ENCODE measurements at places on chromosomes 7 and 10.

GRCh38 chr7:16668049-16668858, 22.3 kb downstream of the BZW2 start:
- DNase-seq = no peak

DNA sequence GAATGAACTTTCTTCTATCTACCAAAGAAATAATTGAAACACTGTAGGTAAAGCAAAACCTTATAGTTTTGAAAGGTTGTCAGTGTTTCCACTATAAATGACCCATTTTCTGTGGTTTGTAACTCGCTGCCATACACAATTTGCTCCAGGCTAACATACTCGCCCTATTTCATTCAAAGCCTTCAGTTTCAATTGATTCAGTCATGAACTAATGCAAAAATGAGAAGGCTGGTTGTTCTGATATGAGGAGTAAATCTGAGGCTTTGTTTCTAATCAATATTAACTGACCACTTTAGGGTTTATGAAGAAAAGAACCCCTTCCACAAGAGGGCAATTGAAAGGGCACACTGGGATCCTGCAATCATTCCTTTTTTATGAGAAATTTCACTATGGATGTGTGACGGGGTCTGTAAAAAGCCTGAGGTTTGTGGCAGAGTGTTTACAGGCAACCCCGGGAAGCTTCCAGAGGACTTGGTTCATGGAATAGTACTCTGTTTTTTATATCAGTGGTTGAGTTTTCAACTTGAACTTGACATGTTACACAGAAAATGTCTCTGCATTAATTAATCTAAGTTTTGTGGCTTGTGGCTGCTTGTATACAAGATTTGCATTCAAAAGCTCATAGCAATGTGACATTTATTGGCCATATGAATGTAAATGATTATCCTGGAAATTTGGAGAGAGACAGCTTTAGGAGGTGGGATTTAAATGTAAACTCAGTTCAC, 133.2 kb downstream of the NRP1 start:
- DNase-seq = no peak

- no peak for DNase-seq
Observed at GRCh38 chr10:133199992-133200611, 29.9 kb upstream of the UTF1 start.

DNA sequence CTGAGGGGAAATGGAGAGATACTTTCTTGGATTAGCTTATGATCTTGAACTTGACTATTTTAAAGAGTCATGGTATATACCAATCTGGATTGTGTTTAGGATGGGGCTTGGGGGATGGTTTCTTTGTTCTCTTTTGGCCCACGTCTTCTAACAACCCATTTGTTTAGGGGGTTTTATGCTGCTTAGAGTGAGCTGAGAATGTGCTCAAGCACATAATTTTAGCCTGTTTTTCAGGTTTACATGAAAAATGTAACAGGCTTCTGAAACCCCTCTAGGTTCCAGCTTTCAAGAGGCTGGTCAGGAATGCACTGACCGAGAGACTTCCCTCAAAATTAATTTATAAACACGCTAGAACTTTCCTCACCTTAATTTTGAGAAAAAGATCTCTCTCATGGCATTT, 94.3 kb downstream of the AUTS2 start:
- DNase-seq = no peak
